ENCODE measurements at places on chromosomes 4 and X. TPM values are rescaled to one million over a fixed set of nuclear protein-coding genes. Genes with fewer than 3 reads are reported as not detected.
A peak's percentile ranks its signal among the peaks of the same experiment; 100 is the strongest.

GRCh38 chr4:151567056-151567455 lies 158.1 kb downstream of the FHIP1A start:
- DNase-seq: no peak

DNA sequence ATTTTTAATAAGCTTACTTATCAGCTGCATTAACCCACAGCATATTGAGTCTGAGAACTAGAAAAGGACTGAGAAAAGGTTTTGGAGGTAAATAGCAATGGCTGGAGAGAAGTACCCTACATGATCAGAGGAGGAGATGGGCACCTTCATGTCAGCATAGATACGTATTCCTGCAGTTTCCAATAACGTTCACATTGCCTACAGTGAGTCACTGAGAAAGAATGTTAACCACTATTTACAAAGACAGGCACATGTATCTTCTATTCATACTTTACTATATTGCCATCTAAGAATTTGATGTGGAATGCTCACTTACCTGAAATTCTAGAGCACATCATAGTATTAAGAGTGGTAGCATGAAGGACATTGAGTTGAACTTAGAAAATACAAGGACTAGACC lies 92.5 kb downstream of the TLL1 start:
- no peak for DNase-seq

DNA sequence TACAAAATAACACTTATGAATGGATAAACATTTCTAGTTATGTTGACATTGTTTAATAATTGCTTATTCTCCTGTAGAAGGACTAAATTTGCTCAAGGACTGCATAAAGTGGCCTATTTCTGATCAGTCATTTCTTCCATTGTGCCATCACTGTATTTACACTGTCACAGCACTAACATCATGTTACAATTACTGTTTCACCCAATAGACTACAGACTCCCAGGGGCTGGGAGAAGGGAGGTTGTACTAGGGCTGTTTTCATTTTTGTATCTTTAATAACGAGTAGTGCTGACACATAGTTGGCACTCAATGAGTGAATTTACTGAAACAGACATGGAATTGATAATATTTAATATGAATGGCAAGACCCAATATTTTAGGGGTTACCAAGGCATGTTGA lies 139.5 kb downstream of the SLC10A7 start:
- no peak for DNase-seq

DNA sequence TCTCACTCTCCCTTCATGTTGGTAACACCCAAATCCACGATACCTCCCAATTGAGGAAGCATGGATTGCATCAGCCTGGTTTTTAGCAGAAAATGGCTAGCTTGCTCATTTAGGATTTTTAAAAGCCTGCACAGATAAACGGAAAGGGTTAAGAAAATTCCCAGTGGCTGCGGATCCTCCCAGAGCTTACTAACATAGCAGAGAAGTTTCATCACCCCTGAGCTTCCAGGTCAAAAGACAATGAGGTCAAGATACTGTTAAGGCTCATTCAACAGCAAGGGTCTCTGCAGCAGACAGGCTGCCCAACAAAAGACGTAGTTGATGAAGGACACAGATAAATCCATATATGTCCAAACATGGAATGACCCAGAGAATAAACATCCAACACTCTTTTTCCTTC lies 220.2 kb downstream of the ASMT start:
- no peak for DNase-seq

DNA sequence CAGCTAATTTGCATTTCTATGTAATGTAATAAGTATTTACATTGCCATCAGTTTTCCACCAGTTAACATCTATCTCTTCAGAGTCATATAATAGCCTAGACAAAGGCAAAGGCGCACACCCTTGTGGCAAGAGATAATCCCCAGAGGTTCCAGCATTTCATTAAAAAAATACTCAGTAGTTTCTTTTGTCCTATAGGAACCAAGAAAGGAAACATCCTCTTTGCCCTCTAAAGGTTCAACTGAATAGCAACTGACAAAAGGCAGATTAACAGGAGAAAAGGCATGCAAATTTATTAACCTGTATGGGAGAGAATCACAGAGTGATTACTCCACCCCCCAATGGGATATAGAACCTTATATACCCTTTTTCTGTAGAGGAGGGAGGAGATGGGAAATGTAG lies 48.4 kb downstream of the MAGEB17 start:
- DNase-seq: no peak

- no peak for DNase-seq
These were observed 232.3 kb upstream of the RPS6KA3 start for GRCh38 chrX:20498851-20499635.

DNA sequence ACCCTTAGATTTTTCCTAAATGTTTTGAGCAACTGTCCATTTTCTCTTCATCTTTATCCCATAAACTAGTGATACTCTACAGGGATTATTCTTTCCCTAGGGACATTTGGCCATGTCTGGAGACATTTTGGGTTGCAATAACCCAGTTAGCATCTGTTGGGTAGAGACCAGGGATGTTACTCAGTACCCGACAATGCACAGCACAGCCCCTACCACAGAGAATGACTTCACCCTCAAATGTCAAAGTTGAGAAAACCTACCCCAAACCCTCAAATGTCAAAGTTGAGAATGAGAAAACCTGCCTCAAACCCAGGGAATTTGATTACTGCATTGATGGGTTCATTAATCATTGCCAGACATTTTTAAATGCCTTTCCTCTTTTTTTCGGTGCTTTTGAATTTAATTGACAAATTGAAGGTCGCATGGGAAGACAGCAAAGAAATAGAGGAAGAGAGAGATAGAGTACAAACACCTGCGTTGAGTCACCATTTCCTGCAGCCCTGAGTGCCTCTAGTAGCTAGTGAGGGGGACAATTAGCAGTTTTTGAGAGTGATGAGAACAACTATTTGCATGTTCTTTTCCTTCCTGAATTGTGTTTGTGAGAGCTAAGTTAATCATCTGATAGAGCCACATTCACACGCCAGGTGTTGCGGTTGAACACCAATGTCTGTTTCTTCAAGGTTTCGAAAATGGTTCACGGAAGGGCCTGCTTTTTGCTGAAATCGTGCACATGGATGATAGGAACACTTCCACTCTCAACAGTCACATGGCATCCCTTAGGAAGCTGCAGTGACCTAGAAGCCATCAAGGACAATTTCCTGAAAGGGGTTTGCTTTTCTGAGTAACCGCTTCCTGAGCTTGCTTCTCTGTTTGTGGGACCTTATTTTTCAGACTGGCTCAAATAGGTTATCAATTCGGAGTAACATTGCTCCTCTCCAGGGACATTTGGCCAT lies 203.9 kb upstream of the VCX3A start:
- DNase-seq: no peak

DNA sequence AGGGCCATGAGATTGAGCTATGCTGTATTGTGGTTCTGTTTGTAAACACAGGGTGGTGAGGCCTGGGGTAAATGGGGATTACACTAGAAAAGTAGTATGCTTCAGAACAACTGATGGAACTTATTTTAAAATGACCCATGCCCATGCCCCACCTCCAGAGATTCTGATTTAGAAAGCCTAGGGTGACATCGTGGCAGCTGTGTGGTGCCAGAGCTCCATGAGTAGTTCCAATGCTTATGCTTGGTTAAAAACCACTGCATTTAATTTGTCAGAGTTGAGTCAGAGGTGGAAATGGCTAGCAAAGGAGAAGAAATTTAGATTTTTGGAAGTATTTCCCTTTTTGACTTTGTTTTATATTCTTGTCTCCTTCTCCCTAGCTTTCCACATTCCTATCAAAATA lies 63.4 kb upstream of the PDE5A start:
- DNase-seq: no peak

DNA sequence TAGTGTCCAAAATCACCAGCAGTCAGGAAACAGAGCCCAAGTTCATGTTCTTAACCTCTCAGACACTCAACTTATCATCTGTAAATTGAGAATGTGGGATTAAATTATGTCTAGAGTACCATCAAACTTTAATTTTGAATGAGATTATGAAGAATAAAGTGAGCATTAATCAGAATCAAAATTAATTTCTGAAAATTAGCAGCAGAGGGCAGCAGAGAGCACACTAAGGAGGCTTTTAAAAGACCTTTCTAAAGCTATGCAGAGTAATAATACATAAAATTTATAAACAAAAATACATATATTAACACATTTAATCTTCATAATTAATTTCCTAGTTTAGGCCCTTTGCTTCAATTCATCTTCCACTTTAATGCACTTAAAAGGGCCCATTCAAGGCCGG lies 7.1 kb downstream of the TASL start:
- peak; percentile 25 for DNase-seq

- peak; percentile 73 for DNase-seq
These were observed 94.2 kb downstream of the GPAT3 start for GRCh38 chr4:83629945-83630721.

GRCh38 chr4:68960294-68961163 lies 8.9 kb upstream of the UGT2A3 start:
- DNase-seq: peak; percentile 22

- no peak for DNase-seq
These were observed 137.2 kb upstream of the ARHGEF9 start for GRCh38 chrX:63922221-63922620.

- no peak for DNase-seq
These were observed 12.0 kb upstream of the TRIM61 start for GRCh38 chr4:164989471-164989870.

- no peak for DNase-seq
These were observed 35.2 kb downstream of the DTHD1 start for GRCh38 chr4:36316607-36317006.

DNA sequence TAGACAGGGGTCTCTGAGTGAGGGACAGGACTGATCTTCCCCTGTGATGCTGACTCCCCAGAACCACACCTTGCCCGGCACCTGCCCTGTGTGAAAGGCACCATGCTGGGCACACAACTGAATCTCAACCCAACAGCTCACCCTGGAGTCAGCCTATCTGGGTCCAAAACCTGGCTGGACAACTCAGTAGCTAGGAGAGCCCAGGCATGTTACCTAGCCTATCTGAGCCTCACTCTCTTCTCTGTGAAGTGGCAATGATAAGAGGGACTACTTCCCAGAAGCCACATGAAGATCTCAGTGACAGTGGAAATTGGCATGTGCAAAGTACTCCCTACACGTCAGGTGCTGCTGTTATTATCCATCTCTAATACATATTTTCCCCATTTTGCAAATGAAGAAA lies 44.8 kb upstream of the PPP2R2C start:
- DNase-seq: no peak

- DNase-seq: peak; percentile 23
These were observed 18.0 kb downstream of the SPINK2 start for GRCh38 chr4:56803471-56803870.

DNA sequence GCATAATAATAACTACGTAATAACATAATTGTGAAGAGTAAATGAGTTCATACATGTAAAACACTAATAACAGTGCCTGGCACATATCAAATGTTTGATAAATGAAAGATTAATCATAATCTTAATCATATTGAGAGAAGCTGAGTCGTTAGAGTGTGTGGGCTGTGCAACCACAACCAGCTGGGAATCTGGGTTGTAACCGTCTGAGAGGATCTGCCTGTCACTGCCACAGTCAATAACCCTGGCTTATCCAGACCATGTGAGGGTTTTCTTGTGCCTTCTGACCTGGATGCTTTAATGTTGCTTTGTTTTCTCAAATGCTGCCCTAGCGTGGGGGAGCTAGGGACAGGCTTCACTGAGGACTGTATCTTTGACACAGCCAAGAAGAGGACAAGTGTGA lies 73.9 kb downstream of the TRPC5 start:
- no peak for DNase-seq

DNA sequence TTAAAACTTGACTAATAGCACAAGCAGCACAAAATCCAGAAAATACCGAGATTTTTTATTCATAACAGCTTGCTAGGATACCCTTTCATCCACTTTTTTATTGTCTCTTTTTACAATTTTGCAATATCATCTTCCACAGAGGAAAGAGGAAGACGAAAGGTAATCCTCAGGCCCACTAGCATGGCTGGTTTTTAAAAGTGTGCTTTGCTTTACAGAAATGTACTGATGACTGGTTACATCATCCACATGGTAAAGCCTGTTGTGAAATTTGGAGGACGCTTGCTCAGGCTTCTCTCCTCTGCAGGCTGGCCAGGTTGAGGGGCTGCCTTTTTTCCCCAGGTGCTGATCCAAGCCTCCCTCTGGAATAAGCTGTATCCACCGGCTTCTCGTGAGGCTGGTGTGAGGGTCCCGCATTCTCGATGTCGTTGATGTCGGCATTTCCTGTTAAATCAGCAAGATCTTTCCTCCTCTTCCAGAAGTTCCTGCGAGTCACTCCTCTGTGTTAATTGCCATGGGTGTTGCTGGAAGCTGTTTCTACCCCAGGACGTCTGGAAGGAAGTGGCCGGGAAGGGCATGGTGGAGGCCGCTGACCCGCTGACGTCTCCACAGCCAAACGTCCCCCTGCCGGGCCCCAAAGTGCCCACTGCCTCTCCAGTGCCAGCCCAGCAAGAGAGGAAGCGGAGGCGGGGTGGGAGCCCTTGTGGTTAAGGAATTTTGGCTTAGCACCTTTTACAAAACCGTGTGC lies 5.8 kb upstream of the DGKQ start:
- no peak for DNase-seq

- no peak for DNase-seq
These were observed 19.9 kb upstream of the PCDH10 start for GRCh38 chr4:133129237-133129636.

- peak; percentile 41 for DNase-seq
These were observed 46.8 kb downstream of the UGT2A3 start for GRCh38 chr4:68904786-68905185.

DNA sequence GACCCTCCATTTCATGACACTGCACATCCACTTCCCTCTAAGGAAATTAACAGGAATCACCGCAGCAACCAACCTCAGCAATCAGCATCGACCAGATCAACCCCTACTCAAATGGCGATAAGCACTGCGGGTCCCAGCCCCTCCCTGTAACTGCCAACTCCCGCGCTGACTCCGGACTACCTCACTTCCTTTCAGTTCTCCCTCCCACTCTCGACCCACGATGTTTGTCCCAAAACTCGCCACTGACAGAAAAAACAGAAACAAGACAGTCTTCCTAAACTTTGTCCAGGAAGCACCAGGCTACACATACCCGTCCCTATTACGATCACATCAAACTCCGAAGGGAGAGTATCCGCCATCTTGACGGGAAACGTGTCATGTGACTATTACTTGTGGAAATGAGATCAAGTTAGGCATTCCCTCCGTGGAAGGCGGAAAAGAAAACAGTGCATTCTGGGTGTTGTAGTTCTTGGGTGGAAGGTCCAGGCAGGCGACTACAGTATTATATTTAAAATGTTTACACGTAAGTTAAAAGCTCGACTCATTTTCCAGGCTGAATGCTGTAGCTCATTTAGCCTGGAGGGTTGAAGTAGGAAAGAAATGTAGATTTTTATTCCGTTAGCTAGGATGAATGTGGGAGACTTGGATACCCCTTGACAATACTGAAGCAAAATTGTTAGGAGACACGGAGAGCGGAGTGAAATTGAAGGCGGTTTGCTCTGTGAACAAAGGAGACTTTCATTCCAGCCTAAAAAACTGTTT lies at the start of gene CHM:
Gene CHM, minus strand, starts transcription at position 385 of the 762 bp plus-strand sequence. Its CDS starts 26 bp downstream, at position 359.
- peak; percentile 77 for DNase-seq

GRCh38 chrX:48498374-48498809 lies 10.4 kb upstream of the PORCN start:
- no peak for DNase-seq

The LRIT3 gene
- not detected for total RNA-seq

The SYP gene
- total RNA-seq: 1.1 TPM

The NAP1L2 gene
- not detected for total RNA-seq

The ZNF518B gene
- not detected for total RNA-seq

The BEND2 gene
- not detected for total RNA-seq

The DSPP gene
- total RNA-seq: not detected

The MAGEC3 gene
- total RNA-seq: not detected

The GAGE12F gene
- total RNA-seq: not detected

The DIPK2B gene
- total RNA-seq: not detected

The NXF2 gene
- not detected for total RNA-seq

The ANAPC4 gene
- total RNA-seq: 9.9 TPM

The ZMAT1 gene
- total RNA-seq: 0.13 TPM

The NKX1-1 gene
- not detected for total RNA-seq
